ENCODE measurements at places on chromosomes 5 and 9.
A peak's percentile ranks its signal among the peaks of the same experiment; 100 is the strongest.

- no peak for DNase-seq
These were observed 143.3 kb downstream of the ALDH1A1 start for GRCh38 chr9:72809586-72809985.

- peak; percentile 52 for DNase-seq
These were observed 52.4 kb downstream of the FSD1L start for GRCh38 chr9:105500108-105500766.

GRCh38 chr5:116824751-116825438, 250.3 kb upstream of the SEMA6A start:
- no peak for DNase-seq

DNA sequence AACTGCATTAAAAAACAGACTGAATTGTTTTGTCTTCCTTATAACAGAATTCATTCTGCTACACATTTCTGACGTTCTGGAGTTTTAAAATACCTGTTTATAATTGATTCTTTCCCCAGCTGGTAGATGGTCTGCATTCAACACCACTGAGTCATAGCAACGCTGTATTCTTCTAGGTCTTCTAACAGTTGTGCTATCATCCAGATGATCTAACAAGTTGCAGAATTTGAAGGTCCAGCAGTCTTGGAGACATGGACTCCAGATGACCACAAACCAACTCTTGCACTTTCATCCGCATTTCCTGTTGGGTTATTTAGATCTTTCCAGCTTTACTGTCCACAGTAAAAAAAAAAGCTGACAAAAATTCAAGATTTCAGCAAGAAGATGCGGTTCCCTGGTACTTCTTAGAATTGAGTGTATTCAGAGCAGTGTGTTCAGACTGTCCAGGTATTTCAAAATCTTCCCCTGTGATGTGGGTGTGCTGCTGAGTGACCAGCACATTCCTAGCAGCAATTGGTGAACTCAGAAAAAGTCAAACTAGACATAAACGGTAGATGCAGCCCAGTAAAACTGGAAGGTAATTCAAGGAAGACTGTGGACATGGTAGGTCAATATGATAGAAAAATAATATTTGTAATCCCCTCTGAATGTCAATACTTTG, 50.2 kb downstream of the CSNK1A1 start:
- DNase-seq: no peak

DNA sequence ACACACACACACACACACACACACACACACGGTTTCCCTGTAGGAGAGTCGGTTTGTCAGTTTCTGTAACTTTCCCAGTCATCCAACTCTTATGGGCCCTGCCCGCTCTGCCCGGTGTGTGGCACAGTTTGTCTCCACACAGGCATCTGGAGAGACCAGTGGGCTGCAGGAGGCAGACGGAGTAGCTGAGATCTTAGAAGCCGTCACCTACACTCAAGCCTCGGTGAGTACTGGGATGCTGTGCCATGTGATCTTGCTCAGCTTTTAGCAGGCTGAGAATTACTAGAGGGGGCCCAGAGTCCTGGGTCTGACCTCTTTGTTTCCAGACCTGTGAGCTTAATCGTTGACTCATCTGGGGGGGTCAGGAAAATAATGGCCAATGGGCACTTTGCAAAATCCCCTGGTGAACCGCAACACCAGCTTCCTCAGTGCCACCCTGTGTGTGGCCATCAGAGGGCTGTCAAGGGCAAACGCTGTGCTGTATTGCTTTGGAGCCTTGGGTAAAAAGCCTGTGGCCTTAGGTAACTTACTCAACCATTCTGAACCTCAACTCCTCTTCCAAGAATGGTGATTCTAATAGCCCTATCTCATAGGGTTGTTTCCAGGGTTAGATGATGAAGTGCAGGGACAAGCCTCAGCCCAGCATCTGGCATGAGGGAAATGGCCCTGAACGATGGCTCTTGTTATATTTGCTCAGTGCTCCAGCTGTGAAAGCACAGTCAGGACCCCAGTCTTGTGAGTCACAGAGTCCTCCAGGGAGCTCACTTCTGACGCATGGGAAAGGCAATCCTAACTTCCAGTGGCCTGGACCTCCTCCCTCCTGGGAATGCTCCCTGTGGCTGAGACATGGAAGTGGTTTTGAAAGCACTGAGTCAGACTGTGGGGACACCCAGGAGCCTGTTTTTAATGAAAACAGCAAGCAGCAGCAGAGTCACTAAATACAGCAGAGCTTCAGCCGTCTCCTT, 45.6 kb downstream of the COL15A1 start:
- DNase-seq: peak; percentile 20

DNA sequence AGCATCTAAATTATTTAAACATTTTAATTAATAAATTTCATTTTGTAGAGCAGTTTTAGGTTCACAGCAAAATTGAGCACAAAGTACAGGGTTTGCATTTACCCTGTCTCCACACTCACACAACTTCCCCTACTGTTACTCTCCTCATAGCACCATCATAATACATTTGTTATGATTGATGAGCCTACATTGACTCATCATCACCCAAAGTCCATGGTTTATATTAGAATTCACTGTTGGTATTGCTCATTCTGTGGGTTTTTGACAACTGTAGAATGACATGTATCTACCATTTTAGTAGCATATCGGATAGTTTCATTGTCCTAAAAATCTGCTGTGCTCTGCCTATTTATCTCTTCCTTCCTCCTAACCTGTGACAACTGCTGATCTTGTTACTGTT, 411.1 kb upstream of the MPDZ start:
- DNase-seq: no peak

DNA sequence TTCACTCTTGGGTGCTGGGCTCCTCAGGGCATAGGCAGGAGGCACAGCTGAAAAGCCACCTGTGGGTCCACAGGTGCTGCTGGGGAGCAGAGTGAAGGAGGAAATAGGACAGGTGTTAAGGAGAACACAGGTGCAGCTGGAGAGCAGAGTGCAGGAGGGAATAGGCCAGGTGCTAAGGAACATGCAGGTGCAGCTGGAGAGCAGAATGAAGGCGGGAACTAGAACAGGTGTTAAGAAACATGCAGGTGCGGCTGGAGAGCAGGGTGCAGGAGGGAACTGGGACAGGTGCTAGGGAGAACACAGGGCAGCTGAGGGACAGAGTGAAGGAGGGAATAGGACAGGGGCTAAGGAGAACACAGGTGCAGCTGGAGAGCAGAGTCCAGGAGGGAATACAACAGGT, 43.8 kb upstream of the PLEKHG4B start:
- no peak for DNase-seq

GRCh38 chr9:105441616-105442160, 6.1 kb upstream of the FSD1L start:
- no peak for DNase-seq

DNA sequence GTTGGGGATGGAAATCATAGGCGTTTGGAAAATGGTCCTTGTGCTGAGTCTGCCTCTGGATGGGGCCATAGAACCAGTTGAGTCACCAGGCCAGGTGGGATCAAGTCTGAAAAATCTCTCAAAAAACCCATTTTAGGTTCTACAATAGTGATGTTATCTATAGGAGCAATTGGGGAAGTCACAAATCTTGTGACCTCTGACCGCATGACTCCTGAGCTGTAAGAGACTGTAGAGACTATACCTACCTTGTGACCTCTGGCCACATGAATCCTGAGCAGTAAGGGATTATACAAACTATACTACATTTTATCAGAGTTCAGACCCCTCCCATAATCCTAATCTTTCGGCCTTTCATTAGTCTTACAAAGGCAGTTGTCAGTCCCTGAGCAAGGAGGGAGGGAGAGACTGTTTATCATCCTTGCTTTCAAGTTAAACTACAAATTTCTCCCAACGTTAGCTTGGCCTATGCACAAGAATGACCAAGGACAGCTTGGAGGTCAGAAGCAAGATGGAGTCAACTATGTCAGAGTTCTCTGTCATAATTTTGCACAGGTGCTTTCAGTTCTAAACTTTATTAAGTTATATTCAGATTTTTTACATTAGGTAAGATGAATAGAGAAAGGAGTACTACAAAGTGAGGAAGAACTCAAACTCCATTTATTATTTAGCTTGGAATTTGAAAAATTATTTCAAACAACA, 11.5 kb upstream of the JMY start:
- DNase-seq: no peak

DNA sequence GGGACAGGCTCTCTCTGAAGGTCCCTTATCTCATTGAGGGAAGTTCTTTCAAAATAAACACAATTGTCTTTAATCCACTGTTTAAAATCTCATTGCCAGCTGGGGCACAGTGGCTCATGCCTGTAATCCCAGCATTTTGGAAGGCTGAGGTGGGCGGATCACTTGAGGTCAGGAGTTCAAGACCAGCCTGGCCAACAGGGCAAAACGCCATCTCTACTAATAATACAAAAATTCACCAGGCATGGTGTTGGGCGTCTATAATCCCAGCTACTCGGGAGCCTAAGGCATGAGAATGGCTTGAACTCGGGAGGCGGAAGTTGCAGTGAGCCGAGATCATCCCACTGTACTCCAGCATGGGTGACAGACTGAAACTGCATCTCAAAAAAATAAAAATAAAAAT, 8.3 kb upstream of the NDFIP1 start:
- DNase-seq: no peak

DNA sequence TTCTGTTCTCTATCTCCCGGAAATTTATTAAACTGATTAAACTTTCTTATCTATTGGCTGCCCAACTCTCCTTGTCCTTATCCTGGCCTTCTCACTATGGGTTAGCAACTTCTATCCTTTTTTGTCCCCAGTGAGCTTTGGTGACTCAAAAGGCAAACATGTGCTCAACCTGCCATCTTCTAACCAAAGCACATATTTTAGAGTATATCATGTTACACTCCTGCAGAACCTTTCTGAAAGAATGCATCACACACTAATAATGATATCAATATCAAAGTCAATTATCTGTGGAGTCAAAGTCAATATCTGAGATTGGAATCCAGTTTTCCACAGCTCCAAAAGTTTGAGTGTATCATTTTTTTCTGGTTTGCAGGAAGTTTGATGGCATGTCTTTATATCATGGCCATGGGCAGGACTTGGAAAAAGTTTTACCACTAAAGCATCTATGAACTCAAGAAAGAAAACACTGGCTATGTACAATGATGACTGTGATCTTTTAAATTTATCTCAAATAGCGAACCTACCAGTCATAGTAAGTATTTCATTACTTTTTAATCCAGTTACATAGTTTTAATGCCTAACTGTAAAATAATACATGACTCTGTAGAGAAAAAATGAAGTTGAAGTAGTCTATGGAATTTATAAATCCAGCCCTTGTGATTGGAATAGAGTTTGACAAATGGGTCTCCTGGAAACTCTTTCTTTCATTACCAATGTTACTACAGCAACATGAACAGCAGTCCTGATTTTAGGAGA, 166.8 kb downstream of the DROSHA start:
- no peak for DNase-seq

DNA sequence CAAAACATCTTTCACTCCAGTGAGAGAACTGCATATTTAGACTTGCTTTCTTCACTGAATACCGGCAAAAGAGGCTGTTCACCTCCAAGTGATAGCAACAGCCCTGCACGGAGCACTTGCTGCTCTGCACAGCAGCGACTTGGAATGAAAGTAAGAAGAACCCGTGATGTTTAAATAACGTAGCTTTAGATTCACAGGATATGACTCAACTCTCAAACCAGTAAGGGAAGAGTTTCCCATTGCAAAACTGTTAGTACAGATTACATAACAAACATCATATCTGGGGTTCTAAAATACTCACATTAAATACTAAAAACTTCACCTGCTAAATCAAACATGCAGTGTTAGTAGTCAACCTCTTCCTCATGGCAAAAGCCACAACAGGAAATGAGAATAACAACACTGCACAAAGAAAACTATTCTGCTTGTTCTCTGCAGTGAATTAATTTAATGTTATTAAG, 203.4 kb downstream of the MCTP1 start:
- DNase-seq: peak; percentile 69

GRCh38 chr5:136134653-136135052, 2.0 kb downstream of the SMAD5 start:
- DNase-seq: no peak

GRCh38 chr5:42483472-42484154, 60.4 kb downstream of the GHR start:
- DNase-seq: no peak

GRCh38 chr9:120138955-120139354, 441.0 kb downstream of the CDK5RAP2 start:
- no peak for DNase-seq

GRCh38 chr5:138961221-138961620, 86.1 kb upstream of the LRRTM2 start:
- no peak for DNase-seq

DNA sequence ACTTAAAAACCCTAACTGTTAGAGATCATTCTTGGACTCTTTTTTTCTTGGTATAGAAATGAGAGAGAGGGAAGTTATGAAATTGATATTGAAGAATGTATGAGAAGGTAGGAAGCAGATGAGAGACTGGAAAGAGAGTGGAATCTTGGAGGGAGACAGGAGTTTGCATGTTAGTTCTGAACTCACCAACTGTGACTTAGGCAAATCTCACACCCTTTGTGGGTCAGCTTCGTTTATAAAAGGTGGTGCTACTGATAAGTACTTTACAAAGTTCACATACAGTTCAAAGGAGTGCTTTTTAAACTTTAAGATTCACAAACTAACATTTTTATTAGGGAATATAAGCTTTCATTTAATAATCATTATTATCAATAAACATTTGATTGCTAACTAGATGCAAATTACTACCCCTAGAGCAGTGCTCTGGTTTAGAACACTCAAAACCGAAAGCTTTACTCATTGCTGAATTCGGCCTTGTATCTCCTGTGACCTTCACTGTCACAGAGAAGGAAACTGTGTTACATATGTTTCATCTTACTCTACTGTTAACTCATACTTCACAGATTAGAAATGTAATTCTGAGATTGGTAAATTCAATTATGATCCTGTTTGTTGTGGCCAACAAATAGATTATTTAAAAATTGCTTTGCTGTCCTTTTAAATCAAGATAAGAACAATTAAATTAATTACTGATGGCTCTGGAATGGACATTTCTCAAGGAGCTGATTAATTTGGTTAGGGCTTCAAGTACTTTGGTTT, 143.2 kb downstream of the RMI1 start:
- DNase-seq: no peak

DNA sequence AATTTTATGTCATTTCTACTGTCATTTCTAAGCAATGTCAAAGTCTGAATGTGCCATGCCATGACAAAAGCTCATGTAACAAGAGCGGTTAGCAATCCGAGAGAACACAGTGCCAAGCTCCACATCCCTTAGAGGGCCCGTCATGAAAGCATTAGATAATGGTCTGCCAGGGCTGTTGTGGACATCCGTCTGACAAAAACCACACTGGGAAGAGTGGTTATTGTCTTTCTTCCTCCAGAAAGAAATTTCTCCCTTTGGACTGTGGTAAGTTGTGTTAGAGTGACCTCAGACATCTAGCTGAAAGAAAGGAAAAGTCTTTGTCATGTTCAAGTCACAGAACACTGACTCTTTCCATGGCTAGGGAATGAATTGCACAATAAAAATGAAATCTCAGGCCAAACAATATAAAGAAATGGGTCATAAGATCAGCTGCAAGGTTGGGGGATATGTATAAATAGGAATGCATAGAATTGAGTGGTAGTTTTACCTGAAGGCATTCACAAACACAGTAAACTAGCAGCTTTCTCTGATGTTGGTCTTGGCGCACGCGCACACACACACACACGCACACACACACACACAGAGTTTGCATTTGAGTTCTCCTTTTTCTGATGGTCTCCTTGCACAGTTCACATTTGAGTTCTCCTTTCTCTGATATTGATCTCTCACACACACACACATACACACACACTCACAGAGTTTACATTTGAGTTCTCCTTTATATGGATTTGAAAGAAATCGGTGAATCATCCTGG, 5.3 kb downstream of the SLC1A3 start:
- peak; percentile 72 for DNase-seq

Data from pons (tissue), 1 donor.